ENCODE measurements at places on chromosomes 7 and 10.

- no peak for DNase-seq
Observed at GRCh38 chr7:18126281-18126680, 98.6 kb upstream of the PRPS1L1 start.

- DNase-seq: no peak
Observed at GRCh38 chr7:158583810-158584209, 3.8 kb downstream of the PTPRN2 start.

- DNase-seq: peak; percentile 87
Observed at GRCh38 chr7:47591655-47592572, 10.0 kb upstream of the TNS3 start.

GRCh38 chr10:6400821-6401465 is 179.1 kb downstream of the PRKCQ start:
- DNase-seq: no peak

DNA sequence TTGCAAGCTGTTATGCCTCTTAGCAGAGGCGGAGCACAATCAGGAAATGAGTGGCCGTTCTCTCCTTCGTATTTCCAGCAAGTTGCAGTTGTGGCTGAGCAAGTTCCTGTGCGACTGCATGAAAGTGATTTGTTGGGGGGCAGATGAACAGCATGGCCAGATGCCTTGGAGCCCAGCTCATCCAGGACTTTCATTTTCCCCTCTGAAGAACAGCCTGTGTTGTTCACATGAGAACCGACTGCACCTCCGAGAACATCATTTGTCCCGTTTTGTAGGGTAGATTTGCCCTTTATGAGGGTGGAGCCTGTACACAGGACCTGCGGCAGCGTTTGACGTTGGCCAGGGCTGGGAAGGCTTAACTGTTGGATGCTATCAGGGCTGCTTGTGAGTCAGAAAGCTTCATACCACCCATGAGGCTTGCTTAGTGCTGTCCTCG is 4.4 kb downstream of the BAG3 start:
- peak; percentile 80 for DNase-seq

- DNase-seq: peak; percentile 82
Observed at GRCh38 chr10:118163217-118163616, 116.5 kb upstream of the RAB11FIP2 start.
